ENCODE measurements at places on chromosomes 2 and 18.
A peak's percentile ranks its signal among the peaks of the same experiment; 100 is the strongest.

DNA sequence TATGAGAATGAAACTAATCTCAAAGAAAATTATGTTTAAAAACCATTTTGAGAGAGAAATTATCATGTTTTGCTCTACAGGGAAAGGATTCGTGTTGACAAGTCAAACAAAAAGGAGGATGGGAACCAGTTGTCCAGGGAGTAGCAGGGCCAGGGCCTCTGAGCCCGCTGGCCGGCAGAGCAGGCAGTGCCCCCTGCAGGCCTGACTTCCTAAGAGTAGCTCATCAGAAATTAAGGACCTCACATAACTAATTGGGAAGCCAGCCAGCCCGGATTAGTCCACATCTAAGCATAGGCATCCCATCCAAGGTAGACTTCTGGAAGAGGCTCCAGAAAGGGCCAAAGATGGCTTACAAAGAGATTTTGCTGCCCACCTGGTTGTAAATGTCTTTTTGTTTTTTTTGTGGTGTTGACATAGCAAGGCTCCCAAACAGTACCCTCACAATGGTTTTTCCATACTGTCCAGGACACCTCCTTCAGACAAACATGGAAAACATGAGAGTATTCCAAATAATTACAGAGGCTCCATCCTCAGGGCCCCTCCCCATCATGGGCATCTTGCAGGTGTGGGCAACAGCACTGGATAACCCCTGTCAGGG is 241.2 kb upstream of the TANK start:
- DNase-seq: peak; percentile 45

GRCh38 chr2:84362541-84362940 is 96.5 kb downstream of the SUCLG1 start:
- DNase-seq: no peak

DNA sequence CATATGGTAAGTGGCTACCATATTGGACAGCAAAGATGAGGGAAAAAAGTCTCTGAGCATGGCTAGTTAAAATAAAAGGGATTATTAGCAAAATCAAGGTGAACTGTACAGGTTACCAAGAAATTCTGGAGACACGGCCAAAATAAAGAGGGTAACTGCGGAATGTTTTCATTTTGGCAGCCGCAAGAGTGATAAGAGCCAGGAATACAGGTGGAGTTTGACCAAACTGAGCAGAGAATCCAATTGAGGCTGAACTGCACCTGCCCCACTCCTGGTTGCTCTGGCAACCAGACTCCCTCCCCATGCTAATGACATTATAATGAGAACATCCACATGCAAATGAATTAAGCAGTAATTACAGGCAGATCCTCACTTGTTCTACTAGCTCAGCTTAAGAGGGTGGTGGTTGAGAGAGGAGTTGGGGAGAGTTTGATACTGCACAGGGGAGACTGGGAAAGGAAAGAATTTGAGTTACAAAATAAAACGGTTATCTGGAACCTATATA is 18.8 kb upstream of the EPHA4 start:
- no peak for DNase-seq

DNA sequence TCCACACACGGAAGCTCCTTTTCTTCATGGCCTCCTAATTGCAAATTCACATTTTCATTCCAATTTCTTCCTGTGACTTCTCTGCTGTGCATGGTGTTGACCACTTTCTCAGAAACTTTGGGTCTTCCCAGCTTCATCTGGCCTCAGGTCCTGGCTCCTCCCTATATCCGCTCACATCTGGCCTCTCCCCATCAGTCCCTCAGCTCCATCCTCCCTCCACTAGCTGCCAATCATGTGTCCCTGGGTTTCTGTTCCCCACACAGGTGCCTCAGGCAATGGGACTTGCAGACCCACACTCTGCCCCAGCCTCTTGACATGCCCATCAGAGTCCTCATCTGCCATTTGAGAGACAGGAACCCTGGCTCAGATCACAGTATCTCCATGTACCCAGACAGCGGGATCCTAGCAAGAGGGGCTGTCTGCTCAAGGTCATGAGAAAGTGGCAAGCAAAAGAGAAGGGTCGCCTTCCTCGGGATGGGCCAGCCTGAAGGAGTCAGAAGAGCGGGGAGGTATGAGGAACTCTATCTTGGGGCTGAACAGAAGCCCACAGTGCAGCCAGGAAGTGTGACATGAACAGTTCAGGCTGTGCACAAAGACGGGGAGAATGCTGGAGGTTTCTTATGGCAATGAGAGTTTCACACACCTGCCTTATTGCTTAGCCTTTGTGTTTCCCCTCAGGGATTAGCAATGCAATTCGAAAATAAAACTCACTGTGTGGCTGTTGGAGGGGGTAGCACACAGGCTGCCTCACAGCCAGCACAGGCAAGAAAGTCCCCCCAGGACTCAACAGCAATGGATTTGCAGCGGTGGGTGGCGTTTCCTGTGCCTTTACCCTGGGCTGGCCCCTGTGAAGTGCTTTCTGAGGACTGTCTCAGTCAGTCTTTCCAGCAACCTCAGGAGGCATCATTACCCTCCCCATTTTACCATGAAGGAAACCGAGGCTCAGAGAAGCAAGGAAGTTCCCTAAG is 69.5 kb downstream of the COPS8 start:
- peak; percentile 51 for DNase-seq

DNA sequence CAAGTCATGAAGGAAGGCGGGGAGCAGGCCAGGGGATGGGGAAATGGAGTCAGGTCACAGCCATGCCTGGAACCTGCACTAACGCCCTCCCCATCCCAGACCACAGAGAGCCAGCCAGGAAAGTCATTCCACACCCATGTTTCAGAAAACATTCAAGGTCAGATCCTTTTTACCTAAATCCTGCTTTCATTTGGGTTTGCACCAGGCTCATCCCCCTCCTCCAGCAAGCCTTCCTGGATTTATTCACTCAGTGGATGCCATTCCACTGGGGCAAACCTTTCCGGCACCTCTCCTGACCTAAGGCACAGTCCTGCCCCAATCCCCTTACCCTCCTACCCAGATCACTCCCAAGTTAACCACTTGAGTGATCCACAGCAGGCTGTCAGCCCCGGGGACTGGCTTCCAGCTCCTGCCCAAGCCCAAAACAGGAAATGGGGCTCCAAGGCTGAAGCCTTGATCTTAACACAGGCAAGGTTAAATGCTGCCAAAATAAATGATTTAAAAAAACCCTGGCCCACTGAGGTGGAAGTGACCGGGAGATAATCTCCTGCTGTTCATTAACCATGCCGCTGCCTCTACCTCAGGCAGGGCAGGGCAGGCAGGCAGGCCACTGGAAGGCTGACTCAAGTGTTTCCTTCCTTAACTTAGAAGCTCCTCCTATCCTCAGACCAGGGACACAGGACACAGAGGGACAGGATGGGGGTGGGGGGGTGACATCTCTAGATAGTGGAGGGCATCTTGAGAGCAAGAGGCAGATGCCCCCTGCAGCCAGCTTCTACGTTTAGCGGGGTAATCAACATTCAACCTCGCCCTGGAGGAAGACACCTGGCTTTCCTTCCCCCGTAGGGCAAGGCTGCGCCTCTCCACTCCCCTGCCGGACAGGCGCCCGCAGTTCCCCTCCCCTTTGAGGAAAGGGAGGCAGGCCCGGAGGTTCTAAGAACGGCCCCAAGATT is 1.4 kb downstream of the RAB11FIP5 start:
- DNase-seq: no peak

GRCh38 chr2:109486711-109487535 is 126.8 kb downstream of the SEPTIN10 start:
- DNase-seq: no peak

DNA sequence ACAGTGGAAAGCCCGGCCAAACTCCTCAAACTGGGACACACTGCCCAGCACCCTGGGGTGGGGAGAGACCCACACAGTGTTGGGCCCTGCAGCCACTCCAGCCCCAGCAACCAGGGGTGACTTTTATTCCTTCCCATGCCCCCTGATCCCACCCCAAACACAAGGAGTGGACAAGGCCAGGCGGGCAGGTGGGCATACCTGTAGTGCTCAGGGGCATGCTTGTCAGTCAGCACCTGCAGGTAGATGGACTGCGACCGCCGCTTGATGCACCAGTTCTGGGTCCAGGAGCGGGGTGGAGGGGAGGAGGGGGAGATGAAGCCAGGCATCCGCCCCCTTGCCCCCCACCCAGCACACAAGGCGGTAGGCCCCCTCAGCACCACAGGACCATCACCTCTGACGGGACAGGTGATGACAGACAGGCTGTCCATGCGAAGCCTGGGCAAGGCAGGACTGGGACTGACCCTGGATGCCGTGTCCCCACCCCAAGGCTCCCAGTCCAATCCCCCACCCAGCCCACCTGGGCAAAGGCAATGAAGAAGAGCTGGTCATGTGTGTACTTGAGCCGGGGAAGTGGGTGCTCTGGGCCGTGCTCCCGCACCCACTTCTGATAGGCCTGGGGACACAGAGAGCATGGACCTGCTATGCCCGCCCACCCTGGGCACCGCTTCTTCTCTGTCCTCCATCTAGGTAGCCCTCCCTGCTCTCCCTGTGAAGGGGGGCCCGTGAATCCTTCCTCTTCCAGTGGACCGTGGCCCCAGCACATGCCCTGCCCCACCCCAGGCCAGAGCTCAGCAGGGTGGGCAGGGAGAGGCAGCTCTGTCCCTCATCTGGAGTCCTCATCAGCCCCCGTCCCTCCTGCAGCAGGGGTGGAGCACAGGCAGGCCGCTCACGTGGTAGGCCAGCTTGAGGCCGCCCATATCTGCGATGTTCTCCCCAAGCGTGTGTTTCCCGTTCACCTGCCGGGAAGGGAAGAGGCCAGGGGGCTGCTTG is 7.1 kb downstream of the ECEL1 start:
- no peak for DNase-seq

- no peak for DNase-seq
Measured at GRCh38 chr2:240432820-240433801, 2.4 kb upstream of the GPC1 start.

DNA sequence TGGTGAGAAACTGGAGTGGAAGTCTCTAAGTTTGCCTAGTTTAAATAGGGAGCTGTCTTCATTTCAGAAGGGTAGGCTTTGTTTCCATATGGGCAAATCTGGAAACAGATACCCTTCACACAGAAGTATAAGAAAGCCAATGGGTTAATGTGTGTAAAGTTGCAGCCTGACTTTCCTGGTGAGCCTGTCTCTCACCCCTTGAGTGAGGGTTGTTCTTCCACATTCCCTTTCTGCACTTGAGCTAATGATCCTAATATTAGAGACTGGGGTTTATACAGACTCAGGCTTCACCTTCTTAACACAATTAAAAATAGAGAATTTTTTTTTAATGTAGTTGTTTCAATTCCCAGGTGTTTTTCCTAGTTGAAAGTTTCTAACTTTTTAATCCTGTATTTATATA is 108.6 kb upstream of the EML6 start:
- DNase-seq: no peak

DNA sequence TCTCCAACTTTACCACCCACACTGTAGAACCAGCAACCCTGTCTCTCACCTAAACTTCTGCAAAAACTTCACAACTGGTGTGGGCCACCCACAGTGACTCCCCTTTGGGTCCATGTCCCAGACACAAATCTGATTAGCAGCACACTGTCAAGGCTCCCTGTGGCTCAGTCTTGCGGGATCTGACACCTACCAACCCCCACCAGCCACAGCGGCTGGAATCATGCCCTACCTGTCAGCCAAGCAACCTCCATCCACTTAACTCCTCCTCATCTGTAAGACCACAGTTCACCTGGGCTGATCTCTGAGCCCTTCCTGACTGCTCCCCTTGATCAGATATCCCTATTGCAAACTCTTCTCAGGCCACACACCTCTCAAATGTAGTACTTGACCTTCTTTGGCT is 14.6 kb downstream of the TCF4 start:
- DNase-seq: no peak

DNA sequence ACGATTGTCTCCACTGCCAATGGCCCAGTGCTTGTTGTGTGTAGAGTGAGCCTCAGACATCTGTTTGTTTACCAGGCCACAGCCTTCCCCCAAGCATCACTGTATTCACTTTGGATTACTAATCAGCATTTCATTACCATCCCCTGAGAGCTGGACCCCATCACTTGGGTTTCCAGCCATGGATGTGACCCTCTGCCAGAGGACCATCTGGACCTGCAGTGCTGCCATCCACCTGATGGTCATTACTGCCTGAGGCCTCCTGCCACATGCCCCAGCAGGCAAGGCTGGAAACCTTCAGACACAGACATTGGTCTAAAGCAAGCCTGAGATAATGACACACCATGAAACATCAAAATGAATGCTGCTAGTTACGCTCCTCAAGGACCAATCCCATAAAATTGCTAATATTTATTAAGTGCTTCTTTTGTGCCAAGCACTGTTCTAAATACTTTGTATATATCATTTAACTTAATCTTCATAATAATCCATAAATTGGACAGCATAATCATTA is 2096.3 kb upstream of the CELF4 start:
- no peak for DNase-seq

DNA sequence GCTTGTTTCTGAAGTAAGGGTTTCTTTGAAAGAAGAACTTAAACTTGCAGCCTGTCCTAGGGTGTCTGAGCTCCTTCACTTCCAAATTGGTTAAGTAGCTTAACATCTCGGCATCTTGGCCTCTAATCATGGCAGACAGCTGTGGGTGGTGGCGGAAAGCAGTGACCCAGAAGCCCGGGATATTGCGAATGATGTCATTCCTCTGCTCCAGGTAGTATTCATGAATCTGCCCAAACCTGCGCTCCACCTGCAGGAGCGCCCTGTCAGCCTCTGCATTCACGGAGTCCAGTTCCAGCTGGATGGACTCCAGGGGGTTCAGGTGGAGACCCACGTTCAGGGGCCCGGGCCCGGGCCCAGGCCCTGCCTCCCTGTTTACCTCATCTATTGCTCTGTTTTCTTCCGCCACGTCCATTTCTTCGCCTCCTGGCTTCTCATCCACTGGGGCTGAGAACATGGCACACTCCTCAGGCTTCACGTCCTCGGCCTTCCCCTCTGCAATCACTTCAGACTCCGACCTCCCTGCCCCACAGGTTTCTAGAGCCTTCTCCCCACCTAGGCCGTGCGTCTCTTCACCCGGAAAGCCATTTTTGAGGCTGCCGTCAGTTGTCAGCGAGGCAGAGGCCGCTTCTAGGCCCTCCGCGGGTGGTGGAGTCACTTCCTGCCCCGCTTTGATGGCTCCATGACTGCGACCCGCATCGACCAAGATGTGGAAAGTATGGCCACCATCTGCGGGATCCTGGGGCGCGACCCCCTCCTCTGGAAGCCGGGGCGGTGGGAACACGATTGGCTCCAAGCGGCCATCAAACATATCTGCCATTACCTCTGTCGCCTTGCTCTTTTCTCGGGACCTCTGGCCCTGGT is 569 bp downstream of the TSPYL6 start:
- DNase-seq: no peak

DNA sequence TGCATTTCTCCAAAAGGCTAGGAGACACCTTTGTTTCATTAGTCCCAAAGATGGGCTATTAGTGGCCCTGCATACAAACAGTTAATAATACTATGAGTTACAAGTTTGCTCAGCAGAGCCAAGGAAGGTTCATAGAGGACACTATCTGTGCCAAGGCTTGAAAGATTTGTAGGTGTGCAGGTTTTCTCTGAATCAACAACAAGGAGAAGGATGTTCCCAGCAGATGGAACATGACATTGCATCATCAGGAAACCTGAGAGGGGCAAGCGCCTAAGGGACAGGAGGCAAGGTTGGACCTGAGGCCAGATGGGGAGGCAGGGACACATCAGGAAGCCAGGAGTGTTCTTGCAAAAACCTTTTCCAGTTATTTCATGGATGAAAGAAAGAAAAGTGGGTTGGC is 35.4 kb upstream of the STK17B start:
- no peak for DNase-seq

All from GM20000 (cell line).